Stimulated activated CD4-positive, alpha-beta T cell treated with anti-CD3 and anti-CD28 coated beads, Interleukin-15, amount 100 ng/mL, for 24 hours (primary cell): ENCODE measurements at places on chromosomes 11 and 22.

GRCh38 chr22:39547587-39547947 lies 15.0 kb upstream of the RPS19BP1 start:
- DNase-seq: no peak

DNA sequence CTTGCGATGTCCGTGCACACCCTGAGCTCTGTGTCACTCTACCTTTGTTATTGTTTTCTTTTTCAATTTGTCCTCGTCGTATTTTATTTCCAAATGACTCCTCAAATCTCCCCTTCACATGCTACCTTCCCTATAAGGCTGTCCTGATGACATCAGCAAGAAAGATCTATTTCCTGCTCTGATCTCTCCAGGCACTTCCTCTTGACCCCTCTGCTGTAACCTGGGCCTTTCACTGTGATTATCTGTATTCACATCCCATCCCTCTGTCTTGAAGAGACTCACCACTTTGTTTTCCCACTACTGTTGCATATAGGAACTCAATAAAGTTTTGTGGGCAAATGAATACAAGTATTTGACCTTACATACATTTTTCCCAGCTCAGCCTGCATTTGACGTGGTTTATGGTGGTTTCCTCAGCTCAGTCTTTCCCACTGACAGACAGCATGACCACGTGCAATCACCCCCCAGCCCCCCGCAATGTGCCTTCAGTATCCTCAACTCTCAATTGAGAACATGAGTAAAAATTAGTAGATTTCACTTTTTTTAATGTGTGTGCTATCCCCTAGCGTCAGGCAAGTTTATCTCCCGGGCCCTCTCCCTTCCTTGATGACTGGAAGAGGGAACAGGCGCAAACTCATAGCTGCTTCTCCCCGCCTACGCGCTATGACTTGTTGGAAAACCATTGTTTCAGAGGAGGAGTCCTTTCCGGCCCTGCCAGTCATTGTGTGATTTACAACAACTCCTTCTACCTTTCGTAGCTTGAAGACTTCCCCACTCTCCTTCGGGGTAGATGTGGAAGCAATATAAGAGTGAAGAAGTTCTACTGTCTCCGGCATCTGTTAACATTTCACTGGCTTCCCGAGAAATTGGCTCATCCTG lies 498.5 kb downstream of the NTM start:
- no peak for DNase-seq

GRCh38 chr11:78802058-78802761 lies 227.5 kb upstream of the NARS2 start:
- no peak for DNase-seq

DNA sequence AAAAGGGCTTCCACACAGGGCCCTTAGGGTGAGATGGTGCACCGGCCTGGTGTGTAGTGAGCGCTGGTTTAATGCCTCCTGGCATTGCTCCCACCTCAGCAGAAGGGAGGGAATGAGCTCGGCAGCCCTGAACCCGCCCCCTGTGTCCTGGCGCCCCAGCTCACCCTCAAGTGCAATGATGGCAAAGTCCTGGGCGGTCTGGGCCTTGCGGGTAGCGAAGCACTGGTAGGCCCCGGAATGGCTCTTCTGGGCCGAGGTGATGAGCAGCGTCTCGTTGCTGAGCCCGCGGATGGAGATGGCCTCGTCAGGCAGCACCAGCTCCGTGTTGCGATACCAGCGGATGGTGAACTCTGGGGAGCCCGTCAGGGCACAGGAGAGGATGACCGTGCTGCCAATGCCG lies 193.3 kb downstream of the CEP164 start:
- DNase-seq: no peak

- DNase-seq: no peak
Observed at GRCh38 chr22:27315833-27316232, 485.7 kb downstream of the MN1 start.

DNA sequence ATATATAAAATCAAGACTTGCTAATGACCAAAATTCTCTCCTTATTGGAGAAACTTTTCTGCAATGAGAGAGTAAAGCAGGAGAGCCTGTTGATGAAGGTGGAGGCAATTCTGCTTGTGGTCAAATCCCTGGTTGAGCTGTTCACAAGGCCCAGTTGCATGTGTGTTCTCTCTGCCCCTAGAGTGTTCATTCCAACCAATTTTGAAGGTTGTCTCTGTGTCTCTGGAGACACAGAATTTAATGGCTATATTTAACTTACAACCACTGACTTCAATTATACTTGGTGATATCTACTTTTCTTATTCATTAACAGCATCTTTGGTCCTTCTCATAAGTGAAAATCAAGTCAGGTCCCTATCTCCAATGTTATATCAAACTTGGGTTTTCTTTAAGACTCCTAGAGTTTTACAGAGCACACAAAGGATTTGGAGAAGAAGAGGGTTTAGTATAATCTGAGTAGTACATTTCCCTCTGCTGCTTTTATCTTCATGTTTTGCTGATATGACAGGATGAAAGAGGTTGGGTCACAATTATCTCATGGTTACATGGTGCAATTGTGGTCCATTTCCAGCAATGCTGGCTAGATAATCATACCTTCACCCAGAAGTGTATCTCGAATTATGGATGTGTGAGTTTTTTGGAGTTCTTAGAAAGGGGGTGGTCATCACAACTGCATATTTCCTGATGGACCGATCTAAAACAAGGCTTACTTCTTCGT lies 4.0 kb downstream of the OOSP4A start:
- no peak for DNase-seq

- no peak for DNase-seq
Observed at GRCh38 chr11:111455291-111456085, 56.7 kb downstream of the BTG4 start.

GRCh38 chr11:66607126-66607834 lies 9.2 kb upstream of the RBM14 start:
- DNase-seq: no peak

GRCh38 chr11:85970593-85970992 lies 98.3 kb downstream of the PICALM start:
- DNase-seq: no peak

- DNase-seq: no peak
Observed at GRCh38 chr11:92455210-92455790, 230.7 kb downstream of the FAT3 start.

- no peak for DNase-seq
Observed at GRCh38 chr11:115300660-115301428, 203.4 kb downstream of the CADM1 start.

- no peak for DNase-seq
Observed at GRCh38 chr22:25396615-25397200, 167.8 kb upstream of the GRK3 start.

- DNase-seq: no peak
Observed at GRCh38 chr11:25862159-25862558, 469.8 kb upstream of the ANO3 start.

DNA sequence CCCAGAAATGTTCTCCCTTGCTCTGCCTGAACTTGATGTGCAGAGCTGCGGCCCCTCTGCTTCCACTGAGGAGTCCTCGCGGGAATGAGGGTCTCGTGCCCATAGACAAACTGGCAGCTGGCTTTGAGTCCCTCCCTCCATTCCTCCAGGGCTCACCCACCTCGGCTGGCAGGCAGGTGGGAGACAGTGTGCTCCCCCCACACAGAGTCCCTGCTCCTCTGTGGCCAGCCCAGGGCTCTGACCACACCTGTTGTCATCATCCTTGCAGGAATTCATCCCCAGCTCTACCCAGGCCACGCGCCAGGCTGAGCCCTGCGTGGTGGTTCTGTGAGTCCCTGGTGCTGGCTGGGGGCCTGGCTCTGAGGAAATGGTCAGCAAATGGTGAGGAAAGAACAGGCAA lies 521.9 kb downstream of the TBC1D22A start:
- no peak for DNase-seq

DNA sequence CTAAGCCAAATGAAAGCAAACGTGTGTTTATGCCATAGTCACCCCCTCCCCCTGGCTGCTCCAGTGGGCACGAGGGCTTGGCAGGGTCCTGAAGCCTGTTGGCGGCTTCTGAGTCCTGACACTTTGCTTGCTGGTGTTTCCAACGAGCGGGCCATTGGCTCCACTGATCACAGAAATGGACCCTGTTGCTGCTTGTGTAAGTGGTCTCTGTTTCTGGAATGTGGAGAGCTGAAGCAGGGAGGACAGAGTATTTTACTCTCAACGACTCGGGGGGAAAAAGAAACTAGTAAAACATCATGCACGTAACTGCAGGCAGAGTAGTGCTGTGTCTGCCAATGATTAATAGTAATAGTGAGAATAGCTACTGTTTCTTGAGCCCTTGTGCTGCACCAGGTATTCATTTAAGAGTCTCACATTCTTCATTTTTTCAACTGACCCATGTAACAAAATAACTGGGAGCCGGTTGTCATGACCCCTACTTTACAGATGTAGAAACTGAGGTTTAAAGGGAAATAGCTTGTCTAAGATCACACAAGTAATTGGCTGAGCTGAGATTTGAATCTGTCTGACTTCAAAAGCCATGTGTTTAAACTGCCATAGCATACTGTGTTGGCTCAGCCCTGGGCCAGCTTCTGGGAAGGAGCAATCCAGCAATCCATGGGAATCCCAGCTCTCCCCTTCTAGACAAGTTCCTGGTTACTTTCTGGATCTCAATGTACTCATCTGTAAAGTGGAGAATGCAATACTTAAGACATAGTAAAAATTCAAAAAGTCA lies 526.7 kb downstream of the INSC start:
- DNase-seq: no peak

DNA sequence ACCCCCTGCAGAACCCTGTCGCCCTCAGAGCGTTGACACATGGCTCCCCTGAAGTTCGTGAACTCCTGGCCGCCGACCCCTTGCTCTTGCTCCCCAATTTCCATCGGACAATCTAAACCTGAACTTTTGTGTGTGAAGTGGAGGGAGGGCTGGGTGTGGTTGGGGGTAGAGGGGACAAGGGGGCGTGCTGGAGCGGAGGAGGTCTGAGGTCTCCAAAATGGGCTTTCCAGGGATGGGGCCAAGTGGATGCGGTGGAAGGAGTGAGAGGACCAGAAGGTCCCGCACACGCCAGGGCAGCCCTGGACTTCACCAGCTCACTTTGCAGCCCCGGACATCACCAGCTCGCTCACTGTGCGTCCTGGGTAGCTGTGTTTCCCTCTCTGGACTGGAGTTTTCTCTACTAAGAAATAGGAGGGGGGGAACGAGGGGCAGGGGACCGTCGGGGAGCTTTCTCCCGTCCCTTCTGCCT lies 18.6 kb downstream of the CREB3L1 start:
- no peak for DNase-seq

DNA sequence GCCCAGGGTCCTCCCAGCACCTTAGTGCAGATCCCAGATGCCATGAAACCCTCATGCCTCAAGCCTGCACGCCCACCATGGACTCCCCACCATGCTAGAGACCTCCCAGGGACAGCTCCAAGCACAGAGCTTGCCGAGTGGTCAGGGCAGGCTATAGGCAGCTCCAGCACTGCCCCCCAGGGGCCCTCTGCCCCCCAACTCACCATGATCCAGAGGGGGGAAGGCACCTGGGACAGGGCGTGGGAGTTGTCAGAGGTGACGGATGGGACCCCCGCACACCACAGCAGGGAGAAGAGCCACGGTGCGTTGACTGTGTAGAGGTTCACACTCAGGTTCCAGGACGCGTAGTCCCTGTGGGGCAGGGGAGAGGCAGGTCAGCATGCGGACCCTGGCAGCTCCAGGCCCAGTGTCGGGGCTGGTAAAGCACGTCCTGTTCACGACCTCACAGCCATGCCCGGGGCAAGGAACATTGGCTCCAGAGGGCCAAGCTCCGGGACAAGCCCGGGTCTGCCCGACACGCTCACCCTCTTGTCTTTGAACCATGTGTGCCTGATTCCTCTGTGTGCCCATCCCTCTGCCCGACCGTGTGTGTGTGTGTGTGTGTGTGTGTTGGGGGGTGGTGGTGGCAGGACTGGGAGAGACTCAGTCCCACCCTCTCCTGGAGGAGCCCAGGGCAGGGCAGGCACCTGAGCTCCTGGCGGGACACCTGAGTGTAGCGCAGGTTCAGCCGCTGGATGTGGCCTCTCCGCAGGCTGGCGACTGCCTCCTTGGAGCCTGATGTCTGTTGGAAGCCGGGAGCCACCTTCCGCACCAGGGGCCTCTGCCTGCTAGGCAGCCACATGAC lies 8.2 kb upstream of the KLHL35 start:
- no peak for DNase-seq

GRCh38 chr11:75563978-75564552 lies 2.0 kb downstream of the SERPINH1 start:
- no peak for DNase-seq

DNA sequence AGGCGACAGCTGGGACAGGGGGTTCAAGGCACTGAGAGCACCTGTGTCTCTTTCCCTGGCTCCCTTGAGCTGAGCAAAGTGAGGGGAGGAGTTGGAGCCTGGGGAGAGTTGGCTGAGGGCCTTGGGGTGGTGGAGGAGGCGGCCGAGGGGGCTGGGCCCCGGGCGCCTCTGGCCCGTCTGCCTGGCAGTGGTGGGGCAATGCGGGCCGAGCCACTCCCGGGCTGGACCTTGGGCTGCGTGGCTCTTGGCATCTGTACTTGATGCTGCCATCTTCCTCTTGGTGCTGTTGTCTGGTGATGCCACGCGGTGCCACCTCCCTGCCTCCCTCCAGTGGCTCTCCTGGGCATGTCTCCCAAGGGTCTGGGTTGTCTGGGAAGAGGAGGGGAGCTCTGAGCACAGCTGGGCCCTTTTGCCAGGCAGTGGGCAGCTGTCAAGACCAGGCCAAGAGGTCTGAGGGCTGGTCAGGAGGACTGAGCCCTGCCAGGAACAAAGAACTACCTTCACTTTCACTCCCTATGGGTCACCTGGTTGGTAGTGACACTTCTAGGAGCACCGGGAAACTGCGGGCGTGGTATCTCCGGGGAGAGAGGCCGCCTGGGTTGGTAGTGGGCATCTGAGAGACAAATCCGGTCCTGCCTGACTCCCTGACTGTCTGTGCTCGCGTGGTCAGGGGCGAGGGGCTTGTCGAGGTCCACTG lies 1.3 kb downstream of the GRIK4 start:
- DNase-seq: no peak

DNA sequence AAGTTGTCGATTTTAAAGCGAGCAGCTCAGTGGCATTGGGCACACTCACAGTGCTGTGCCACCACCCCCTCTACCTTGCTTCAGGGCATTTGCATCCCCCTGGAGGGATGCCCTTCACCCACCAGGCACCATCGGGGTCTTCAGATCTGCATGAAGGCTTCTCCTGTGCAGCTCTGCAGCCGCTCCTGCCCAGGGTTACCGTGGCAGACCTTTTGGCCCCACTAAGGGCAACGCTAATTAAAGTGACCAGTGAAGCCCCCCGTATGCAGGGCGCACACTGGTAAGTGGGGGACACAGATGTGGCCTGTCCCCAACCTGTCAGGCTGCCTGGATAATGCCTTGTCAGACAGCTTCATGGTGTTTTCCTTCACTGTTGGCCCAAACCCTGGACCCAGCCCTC lies 1117.7 kb downstream of the BRD1 start:
- DNase-seq: no peak

- DNase-seq: no peak
Observed at GRCh38 chr11:33721426-33721825, 14.8 kb downstream of the CD59 start.
